Foreskin keratinocyte (primary cell): ENCODE measurements at places on chromosomes 13 and 19. TPM values are rescaled to one million over a fixed set of nuclear protein-coding genes. Genes with fewer than 3 reads are reported as not detected.

CLEC17A gene
- polyA plus RNA-seq = not detected in 2 replicates

DNA sequence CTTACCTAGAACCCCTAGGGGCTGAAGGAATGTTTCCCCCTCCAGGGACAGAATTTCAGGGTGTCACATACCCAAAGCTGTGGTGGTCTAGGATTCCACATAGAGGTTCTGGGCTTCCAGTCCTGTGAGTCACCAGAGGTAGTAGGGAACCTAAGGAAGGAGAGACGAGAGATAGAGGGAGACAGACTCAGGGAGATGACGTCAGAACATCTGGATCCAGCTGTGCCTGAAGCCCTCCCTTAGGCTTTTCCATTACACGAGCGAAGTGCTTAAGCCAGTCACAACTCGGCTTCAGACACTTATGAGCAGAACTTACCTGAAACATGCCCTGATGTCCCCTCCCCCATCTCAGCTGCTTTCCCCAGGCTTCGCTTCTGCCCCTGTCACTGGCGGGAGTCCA lies 11.8 kb upstream of the SELENOW start:
- DNase-seq = no peak

- peak; percentile 19 for DNase-seq
Measured at GRCh38 chr19:55467236-55468053, 2.9 kb upstream of the C19orf85 start.

DNA sequence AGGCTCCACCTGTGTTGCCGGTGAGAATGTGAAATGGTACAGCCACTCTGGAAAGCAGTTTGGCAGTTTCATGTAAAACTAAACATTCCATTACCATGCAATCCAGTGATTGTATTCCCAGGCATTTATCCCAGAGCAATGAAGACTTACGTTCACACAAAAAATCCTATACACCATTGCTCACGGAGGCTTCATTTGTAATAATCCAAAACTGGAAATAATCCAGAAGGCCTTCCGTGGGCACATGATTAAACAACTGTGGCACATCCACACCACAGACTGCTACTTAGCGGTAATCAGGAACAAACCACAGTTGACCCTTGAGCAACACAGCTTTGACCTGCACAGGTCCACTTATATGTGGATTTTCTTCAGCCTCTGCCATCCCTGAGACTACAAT lies 339.7 kb downstream of the MTUS2 start:
- DNase-seq = no peak

F2RL3 gene
- polyA plus RNA-seq = not detected in 2 replicates

DNA sequence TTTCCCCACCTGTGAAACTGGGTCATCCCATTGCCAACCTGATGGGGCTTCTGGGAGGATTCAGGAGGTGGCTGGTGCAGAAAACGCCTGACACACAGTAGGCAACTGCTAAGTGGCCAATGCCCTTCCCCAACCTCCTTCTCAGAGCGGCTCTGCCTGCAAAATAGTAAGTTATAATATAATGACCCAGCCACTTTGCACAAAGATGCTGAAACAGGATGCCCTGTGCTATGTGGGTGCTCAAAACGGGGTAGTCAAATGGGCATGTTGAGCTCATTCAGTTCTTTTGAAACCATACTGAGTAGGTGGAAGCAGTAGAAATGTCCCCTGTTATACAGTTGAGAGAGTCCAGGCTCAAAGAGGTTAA lies 507 bp downstream of the MARCHF2 start:
- DNase-seq = no peak

ZNF98 gene
- polyA plus RNA-seq = 0.07 TPM in 1 of 2 replicates, not detected in the other

SIAH3 gene
- 0.14 and 0.20 TPM in 2 replicates for polyA plus RNA-seq

DNA sequence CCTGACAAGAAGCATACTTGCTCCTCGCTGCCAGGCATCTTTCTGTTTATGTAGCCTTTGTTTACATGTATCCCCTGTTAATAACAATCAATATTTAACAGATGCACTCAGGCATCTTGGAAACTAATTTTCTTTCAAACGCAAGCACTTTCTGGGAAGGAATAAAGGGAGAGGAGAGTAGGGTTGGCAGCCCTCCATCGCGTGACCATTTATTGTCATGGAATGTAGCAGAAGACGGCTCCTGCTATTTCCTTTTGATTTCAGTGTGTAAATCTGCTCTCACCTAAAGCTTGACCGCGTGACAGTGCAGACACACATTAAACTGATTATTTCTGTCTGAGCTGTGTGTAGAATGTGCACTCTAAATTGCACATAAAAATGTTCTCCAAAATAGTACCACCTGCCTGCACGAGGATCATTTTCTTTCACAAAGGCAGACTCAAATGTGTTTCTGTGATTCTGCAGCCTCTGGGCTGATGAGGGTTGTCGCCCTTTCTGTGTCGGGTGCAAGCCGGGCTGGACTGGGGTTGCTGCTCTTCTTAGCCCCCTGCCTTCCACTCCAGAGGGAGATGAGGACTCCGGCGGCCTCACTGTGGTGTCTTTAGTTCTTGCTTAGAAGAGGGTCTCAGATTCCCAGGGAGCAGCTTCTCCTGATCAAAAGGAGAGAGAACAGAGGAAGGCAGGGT lies 223.5 kb upstream of the MAB21L1 start:
- DNase-seq = no peak

DNA sequence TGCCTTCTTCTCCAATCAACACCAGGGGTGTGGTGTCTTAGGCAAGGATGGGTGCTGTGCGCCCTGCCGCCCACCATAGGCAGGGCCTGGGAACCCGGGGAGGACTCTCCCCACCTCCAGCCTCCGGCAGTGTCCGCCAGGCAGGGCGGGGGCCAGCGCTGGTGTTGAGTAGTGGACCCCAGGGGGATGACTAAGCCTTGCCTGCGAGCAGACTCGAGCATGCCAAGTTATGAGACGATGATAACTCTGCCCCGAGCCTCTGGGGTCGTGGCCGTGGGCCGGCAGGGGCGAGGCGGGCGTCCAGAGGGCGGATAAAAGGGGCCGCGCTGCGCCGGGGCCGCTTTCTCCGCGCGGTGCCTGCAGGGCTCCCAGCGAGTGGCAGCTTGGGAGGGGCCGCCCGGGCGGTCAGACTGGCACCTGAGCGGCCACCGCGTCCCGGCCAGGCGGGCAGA lies at the start of gene MEDAG:
MEDAG (plus strand) TSS at position 340 of the 452 bp plus-strand sequence. CDS start 245 bp downstream, outside the sequence.
- DNase-seq = no peak

DNA sequence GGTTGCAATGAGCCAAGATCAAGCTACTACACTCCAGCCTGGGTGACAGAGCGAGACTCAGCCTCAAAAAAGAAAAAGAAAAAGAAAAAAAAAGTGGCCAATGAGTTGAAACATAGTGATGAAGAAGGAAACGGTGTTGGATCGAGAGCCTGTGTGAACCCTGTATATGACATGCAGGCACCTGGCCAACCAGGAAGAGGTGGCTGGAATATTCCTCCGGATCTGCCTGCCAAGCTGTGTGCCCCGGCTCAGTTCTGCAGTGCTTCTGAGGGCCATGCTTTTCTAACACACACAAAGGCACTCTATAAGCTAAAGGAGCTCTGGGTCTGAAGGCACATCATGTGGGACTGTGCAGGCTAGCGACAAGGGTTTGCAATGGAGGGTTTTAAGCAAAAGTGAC lies 3.7 kb upstream of the ZNF444 start:
- no peak for DNase-seq

DNA sequence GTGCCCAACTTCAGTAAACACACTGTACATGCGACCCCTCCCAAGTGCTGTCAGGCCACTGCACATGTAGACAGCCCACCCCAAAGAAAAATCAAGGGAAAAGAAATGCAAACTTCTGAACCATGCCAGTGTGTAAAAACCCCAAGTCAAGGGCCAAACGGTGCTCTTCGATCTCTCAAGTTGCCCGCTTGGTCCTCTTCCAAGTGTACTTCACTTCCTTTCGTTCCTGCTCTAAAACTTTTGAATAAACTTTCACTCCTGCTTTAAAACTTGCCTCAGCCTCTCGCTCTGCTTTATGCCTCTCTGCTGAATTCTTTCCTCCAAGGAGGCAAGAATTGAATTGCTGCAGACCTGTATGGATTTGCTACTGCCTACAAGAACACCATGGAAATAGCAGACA lies 600.7 kb downstream of the KCTD12 start:
- no peak for DNase-seq

KLC3 gene
- 52.5 and 60.7 TPM in 2 replicates for polyA plus RNA-seq

DNA sequence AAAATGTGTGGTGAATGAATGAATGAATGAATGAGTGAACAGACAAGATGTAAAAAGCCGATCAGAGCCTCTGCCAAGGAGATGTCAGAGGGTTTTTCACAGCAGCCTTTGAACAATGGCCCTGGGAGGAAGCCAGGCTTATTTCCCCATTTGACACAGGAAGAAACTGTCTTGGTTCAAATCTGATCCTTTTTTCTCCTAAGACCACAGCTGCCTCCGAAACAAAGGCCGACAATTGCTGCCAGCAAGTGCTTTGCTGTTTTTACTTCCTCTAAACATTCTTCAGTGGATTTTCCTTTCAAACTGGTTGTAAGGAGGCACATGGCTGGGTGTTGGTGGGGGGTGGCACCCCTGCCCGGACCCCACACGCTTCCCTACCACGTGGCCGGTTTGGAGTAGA lies 44.2 kb upstream of the HOMER3 start:
- DNase-seq = no peak

EDNRB gene
- polyA plus RNA-seq = not detected in 2 replicates

DNA sequence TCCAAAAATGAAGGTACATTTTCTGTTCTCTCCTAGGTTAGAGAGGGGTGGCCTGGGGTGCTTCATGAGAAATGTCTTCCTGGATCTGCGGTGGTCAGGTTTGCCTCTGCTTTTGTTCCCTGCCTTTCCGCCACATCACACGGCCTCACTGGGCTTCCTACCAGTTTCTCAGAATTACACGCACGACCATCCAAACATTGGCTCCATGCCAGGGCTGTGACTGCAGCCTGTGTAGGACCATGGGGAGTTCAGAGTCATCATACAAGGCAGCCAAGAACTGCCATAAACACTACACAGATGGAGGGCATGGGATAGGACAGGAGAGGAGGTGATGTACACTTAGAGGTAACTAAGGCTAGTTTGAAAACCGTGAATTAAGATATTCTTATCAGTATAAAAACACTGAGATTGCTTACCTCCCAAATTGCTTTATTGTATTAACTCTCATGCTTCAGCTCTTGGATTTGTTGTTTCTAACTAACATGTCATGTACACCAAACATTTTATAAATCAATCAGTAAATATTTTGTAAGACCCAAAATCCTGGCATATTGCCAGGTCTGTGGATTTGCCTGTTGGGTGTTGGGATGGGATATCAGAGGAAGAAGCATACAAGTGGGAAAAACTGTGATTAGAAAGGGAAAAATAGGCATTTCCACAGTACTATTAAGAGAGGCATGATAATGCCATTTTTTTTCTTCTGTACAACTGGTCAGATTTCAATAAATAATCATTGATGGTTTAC lies 45.2 kb downstream of the CDADC1 start:
- no peak for DNase-seq

GRCh38 chr13:79492313-79492798 lies 11.4 kb downstream of the NDFIP2 start:
- DNase-seq = peak; percentile 77

- DNase-seq = no peak
Measured at GRCh38 chr13:52009946-52010345, 1.3 kb downstream of the ATP7B start.

DNA sequence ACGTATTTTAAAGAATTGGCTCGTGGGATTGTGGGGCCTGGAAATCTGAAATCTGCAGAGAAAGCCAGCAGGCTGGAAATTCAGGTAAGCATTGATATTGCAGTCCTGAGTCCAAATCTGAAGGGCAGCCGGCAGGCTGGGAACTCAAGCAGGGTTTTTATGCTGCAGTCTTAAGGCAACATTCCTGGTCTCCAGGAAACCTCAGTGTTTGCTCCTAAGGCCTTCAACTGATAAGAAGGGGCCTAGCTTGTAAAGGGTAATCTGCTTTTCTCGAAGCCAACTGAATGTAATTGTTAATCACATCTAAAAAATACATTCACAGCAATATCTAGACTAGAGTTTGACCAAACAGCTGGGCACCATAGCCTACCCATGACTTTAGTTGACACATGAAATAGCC lies 154.4 kb downstream of the EFNB2 start:
- DNase-seq = no peak

DNA sequence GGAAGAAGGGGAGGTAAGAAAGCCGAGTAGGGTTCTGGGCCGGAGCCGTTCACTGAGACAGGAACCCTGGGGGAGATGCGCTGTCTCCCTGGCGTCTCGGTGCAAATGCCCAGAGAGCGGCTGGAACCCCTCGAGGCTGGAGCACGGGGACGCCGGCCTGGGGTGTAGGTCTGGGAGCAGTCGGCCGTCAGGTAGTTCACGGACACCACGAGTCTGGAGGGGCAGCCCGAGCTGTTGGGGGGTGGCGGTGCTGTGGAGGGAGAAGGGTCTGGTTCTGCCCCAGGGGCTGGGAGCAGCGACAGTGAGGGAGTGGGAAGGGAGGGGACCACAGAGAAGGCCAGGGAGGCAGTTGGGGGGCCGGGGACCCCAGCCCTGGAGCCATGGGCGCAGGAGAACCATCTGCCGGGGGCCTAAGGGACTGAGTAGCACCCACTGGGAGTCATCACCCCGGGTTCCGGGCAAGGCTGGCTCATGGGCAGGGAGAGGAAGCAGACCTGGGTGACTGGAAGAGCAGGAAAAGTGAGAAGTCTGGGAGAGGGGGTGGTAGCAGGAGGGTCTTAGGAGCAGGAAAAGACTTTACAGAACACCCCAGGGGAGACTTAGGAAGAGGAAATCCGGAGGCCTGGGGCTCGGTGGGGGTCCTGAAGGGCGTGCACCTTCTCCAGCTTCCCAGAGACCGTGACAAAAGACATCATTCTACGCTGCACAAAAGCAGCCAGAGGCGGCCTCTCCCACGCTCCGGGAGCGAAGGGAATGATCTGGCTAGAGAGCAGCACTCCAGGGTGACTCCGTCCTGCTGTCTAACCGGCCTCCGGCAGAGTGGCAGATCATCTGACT lies 173.1 kb upstream of the SOX1 start:
- no peak for DNase-seq

GRCh38 chr19:6086068-6086788 lies 24.1 kb downstream of the RFX2 start:
- peak; percentile 72 for DNase-seq

SAMD1 gene
- 39.5 and 40.4 TPM in 2 replicates for polyA plus RNA-seq
